K562 (cell line): ENCODE measurements at places on chromosomes 16 and 17. TPM values are rescaled to one million over a fixed set of nuclear protein-coding genes. Genes with fewer than 3 reads are reported as not detected.

DNA sequence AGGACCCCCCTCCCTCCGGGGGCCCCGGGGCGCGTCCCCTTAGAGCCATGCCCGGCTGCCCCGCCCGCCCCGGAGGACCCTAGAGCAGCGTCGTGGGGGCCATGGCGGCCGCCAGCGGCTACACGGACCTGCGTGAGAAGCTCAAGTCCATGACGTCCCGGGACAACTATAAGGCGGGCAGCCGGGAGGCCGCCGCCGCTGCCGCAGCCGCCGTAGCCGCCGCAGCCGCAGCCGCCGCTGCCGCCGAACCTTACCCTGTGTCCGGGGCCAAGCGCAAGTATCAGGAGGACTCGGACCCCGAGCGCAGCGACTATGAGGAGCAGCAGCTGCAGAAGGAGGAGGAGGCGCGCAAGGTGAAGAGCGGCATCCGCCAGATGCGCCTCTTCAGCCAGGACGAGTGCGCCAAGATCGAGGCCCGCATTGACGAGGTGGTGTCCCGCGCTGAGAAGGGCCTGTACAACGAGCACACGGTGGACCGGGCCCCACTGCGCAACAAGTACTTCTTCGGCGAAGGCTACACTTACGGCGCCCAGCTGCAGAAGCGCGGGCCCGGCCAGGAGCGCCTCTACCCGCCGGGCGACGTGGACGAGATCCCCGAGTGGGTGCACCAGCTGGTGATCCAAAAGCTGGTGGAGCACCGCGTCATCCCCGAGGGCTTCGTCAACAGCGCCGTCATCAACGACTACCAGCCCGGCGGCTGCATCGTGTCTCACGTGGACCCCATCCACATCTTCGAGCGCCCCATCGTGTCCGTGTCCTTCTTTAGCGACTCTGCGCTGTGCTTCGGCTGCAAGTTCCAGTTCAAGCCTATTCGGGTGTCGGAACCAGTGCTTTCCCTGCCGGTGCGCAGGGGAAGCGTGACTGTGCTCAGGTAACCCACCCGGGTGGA, 759 bp downstream of the ALKBH5 start:
- DNase-seq, result peak; percentile 61

DNA sequence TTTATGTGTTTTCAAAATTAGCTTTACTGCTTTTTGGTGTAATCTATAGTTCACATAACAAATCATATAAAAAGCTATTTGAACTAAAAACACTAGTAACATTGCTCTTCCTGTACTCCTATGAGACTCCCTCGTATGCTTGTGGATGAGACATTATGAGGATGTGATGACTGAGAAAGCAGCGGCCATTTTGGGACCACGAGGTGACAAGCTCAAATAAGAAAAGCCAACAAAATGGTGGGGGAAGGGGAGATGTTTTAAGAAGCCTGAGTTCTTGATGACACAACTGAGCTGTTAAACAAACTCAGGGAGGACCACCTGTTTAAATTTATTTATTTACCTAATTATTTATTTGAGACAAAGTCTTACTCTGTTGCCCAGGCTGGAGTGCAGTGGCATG, 4.5 kb downstream of the CCL18 start:
- DNase-seq, result no peak

DNA sequence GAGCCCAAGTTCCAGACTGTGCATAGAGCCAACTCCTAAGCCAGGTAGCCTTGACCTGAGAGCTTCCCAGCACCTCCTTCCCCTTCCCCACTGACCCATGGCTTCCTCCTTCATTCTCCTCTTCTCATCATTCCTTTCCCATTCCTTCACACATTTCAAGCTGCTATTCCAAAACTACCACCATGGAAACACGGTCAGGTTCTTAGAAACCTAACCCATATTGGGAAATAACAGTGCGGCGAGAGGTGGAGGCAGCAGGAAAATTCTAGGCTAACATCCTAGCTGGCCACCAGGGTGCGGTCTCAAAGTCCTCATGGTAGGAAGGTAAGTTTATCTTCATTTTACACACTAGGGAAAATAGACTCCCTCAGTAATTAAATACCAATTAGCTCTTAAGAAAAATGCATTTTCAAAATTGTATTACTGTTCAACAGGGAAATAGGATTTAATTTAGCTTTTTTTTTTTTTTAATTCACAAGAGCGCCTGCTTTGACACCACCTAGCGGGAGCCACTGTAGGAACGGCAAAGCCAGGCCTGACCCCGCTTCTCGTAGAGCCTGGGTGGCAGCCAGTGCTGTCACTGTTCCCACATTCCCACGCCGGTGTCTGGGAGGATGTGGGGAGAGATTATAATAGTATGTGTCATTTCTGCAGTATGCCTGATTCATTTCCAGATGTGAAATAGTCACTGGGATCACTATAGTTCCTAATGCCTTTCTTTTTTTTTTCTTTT, 14.0 kb upstream of the SPHK1 start:
- peak; percentile 59 for DNase-seq

- peak; percentile 35 for DNase-seq
Measured at GRCh38 chr17:13541032-13541480, 60.7 kb downstream of the HS3ST3A1 start.

DNA sequence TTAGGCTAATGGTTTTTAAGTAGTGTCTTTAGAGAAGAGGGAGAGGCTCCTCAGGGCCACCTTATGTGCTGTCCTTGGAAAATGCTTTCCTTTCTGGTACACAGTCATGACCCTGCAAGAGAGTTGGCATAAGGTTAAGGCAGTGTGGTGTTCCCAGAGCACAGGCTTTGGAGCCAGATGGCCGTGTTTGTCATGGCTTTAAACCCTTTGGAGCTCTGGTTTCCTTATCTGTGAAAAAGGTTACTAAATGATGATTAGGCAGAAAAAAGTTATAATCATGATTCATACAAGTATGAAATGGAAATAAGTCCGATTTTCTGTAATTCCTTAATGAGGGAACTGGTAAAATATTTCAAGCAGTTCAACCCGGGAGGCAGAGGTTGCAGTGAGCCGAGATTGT, 13.2 kb downstream of the UTP4 start:
- no peak for DNase-seq

GRCh38 chr17:2797226-2797625, 988 bp downstream of the RAP1GAP2 start:
- no peak for DNase-seq

NPTX1 gene
- total RNA-seq, result 0.04 TPM in 1 of 2 replicates, not detected in the other

ELP5 gene
- 61.1 and 61.4 TPM in 2 replicates for total RNA-seq

CXCL16 gene
- 0.25 and 0.55 TPM in 2 replicates for total RNA-seq

SOST gene
- not detected in 2 replicates for total RNA-seq
